Psoas muscle (tissue), 8 donors: ENCODE measurements at places on chromosomes 2 and 18. TPM values are rescaled to one million over a fixed set of nuclear protein-coding genes. Genes with fewer than 3 reads are reported as not detected.

DNA sequence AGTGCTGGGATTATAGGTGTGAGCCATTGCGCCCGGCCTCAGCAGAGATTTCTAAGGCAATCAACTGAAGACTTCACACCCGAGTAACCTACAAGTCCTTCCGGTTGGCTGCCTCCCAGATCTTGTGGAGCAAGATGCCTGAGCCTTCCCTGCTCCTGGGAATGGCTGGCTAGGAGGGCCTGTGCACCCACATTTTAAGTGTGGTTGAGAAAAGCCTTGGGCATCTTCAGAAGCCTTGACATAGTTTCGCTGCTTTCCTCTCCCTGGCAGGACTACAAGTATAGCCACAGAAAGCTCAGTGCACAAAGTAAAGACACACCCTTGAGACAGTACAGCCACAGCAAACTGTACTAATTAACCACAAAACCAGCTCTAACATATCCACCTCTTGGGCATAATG, 35.2 kb downstream of the E2F6 start:
- no peak for DNase-seq

Gene LONRF2
- polyA plus RNA-seq: 0.22 TPM

Gene IL36RN
- not detected for polyA plus RNA-seq

Gene SMYD1
- polyA plus RNA-seq: 8.0 TPM

DNA sequence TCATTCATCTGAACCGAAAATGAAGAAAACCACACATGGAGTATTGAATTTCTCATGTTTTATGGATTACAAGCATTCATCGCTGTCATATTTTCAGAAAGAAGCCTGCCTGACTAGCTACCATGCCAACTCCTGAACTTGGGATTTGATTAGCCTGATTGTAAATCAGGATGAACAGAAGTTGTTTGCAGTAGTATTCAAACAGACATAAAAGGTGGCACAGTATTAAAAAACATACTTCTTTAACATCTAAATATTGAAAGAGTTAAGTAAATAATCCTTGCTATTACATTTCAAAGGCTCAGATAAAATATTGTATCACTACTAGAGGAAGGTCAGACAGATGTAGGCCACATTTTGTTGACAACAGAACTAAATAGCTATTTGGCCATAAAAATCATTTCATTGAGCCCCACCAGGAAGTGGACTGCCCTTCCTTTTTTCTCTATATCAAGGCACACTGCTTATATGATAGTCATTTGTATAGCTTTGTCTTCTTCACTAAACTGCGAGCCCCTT, 21.6 kb downstream of the SLC38A11 start:
- DNase-seq: no peak

Gene SIGLEC15
- polyA plus RNA-seq: not detected

DNA sequence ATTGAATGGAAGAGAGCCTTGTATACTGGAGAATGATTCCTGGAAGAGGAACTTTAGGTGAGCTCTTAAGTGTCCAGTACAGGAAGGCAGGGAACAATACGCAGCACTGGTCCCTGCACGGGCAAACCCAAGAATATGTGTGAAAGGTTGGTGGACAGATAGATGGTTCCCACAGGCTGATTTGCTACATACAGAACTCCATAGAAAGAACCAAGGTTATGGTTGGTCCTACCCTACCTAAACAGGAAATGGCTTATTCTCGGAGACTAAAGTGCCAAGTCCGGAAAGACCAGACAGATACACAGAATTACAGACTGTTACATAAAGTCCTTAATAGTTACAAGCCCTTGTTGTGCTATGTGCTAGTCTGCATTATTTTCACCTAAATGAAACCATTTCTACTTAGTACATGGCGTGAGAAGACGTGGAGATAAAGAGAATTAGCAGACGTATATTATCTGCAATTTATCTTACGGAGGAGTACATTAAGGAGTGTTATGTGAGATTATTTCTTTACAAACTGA, 1.2 kb downstream of the REV1 start:
- no peak for DNase-seq

GRCh38 chr2:26619521-26619951, 21.6 kb downstream of the CIB4 start:
- no peak for DNase-seq

- no peak for DNase-seq
These were observed 23.8 kb downstream of the STAT1 start for GRCh38 chr2:190990132-190990531.

Gene FBLN7
- 0.18 TPM for polyA plus RNA-seq

GRCh38 chr2:241049739-241050623, 51.6 kb downstream of the SNED1 start:
- DNase-seq: no peak

DNA sequence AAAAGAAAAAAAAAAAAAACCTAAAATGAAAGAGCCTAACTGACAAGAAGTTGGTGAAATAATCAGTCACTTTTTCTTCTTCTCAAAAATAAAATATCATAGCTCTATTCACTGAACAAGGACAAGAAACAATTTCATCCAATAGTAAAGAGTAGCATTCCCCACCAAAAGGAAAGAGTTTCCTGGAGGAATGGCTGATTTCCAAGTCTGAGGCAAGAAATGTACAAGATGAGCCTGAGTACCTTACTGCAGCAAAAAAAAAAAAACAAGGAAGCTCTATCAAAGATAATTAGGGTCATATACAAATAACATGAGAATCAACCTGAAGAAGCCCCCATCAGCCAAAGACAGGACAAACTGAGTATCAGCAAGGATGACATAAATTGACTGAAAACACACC, 11.5 kb downstream of the ROCK1 start:
- no peak for DNase-seq

- no peak for DNase-seq
These were observed 442.2 kb upstream of the SETBP1 start for GRCh38 chr18:44238454-44238853.

Gene REEP1
- 8.2 TPM for polyA plus RNA-seq

GRCh38 chr18:63465059-63465458, 11.7 kb upstream of the SERPINB5 start:
- no peak for DNase-seq

Gene SIX2
- polyA plus RNA-seq: 27.3 TPM

- DNase-seq: no peak
These were observed 91.5 kb downstream of the PID1 start for GRCh38 chr2:229179628-229180027.

DNA sequence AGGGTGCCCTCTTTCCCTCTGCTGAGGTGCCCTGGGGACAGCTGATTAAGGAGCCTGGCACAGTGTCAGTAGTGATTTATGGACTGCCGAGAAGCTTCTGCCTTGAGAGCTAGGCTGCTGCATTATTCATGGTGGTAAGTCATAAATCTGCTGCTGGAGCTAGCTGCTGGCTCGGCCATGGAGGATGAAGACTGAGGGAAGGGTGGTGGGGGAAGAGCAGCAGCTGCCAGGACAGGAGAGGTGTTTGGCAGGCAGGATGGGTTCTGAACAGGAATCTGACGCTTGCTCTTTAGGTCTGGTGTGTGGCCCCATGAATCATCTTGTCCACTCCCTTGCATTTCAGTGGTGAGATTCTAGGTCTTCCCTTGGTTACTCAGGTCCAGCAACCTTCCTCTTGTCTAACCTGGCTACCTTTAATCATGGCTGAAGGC, 296.3 kb downstream of the DYSF start:
- peak; percentile 80 for DNase-seq

GRCh38 chr2:10890706-10891270, 20.9 kb upstream of the KCNF1 start:
- no peak for DNase-seq

Gene OTOS
- not detected for polyA plus RNA-seq

Gene MOGAT1
- not detected for polyA plus RNA-seq

DNA sequence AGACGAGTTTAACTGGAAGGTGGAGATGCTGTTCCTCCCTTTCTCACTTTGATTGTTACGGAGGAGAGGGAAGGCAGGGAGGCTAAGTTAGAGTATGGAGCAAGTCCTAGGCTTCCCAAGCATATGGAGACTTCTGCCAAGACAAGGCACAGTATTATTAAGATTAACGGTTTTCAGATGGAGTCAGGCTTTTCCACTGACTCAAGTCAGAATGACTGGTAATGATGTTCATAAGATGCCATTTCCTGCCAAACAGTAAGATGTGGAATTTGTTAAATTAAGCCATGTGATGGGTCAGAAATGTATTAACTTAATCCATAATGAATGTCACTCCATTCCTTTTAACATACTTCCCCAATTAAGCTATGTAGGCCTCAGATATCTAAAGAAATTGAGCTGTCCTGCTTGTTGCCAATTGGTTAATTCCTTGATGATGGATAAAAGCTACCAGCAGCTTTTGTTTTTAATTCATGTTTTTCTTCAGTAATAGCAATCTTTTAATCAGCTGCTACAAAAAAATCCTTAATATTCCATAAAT, 383.7 kb downstream of the ZNF521 start:
- DNase-seq: no peak

Gene CENPA
- not detected for polyA plus RNA-seq
